ENCODE measurements at places on chromosomes 16 and 17. TPM values are rescaled to one million over a fixed set of nuclear protein-coding genes. Genes with fewer than 3 reads are reported as not detected.

Gene ABAT
- total RNA-seq, result 108 TPM

DNA sequence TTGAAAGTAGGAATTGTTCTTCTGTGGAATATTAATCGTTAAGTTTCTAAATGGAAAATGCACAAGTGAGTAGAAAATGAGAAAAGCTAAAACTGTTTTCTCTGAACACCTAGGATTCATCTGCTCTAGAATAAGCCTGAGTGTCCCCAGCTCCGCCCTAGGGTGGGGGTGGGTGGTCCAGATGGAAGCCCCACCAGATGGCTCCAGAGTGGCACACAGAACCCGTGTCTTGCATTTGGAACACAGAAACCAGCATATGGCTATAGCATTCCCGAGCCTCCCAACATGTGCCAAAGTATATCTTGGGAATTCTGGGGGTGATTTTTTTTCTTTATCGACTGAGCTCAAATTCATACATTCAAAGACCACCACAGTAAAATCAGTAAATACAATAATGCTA, 517.7 kb upstream of the PSMD7 start:
- no peaks in the 10 kb centered on the region for H3K27me3 ChIP-seq
- H3K4me1 ChIP-seq, result no peaks in the 10 kb centered on the region
- no peaks in the 10 kb centered on the region for H3K36me3 ChIP-seq
- H3K4me3 ChIP-seq, result no peak overlapping the region
- no peak overlapping the region for H3K27ac ChIP-seq

GRCh38 chr17:43900183-43900857, 7.0 kb downstream of the MPP2 start:
- peak; percentile 91 for DNase-seq
- H3K27ac ChIP-seq, result no peak overlapping the region
- H3K27me3 ChIP-seq, result no peaks in the 10 kb centered on the region
- no peaks in the 10 kb centered on the region for H3K36me3 ChIP-seq
- peak overlapping the region; percentile 61 for H3K4me3 ChIP-seq

DNA sequence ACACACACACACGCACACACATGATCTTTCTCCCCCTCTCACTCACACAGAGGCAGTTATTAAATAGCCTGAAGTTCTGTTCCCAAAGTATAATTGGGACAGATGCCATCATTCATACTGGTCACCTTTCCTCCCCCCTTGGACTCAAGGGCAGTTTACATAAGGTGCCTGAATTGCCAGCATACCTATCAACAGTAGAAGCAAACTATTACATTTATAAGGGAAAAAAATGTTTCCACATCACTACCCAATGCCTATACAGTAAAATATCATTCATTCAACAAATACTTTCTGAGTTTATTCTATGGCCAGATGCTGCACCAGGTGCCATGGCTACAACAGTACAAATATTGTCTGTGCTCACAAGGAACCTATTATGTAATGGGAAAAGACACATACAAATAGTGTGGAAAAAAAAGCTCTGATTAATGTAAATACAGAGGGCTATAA, 6.3 kb downstream of the CNTD1 start:
- H3K36me3 ChIP-seq, result no peaks in the 10 kb centered on the region
- no peak overlapping the region for H3K27ac ChIP-seq
- DNase-seq, result no peak
- no peaks in the 10 kb centered on the region for H3K27me3 ChIP-seq
- no peak overlapping the region for H3K4me3 ChIP-seq

Gene ACTG1
- 1,790 TPM for total RNA-seq

DNA sequence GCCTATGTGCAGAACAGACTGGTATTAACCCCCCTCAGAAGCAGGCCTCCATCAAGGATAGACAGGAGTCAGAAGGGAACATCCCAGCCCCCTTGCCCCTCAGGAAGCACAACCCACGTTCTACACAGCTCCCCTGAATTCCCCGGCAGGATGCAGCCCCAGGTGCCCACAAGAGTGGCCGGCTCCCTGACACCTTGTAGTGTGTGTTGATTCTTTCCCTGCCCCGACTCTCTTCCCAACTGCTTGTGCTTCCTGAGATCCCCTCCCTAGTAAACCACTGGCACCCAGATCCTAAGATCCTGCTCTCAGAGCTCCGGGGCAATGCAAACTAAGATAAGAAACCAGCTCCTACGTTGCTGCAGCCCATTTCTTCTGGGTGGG, 34.8 kb upstream of the LITAF start:
- H3K4me3 ChIP-seq, result no peak overlapping the region
- H3K27me3 ChIP-seq, result no peaks in the 10 kb centered on the region
- no peaks in the 10 kb centered on the region for H3K36me3 ChIP-seq
- no peak for DNase-seq

Gene MSLN
- 1.5 TPM for total RNA-seq

DNA sequence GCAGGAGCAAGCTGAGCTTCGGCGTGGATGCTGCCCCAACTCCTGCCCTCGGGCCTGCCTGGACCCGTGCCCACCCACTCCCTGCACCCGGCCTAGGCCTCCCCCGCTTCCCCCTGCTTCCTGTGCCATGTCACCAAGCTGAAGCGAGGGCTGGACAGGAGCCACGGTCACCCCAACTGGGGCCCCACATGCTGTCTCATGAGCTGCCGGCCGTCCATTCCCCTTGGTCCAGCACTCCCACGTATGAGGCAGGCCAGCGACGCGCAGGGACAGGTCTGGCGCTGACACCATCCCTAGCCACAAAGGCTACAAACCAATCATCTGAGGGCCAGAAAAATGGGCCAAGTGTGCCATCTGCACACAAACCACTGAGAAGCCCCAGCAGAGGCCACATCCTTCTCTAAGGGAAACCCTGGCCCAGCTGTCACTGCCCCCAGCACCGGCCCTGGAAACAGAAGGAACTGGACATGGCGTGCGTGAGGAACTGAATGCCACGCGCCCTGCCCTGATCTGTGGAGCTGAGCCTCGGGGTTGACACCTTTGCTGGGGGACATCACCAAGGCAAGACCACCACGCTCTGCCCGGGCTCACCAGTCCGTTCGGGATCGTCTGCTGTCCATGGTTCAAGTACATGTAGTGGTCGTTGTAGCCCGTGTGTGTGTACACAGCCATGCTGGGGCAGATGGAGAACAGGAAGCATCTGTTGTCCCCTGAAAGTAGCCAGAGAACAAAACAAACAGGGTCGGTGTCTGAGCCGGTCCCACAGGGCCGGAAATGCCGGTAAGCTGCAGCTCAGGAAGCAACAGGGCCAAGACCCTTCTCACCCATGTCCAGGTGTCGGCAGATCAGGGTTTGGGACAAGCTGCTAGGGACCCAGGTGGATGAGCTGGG, 22.2 kb downstream of the MEAK7 start:
- no peak overlapping the region for H3K27ac ChIP-seq
- no peak for DNase-seq
- H3K4me3 ChIP-seq, result no peak overlapping the region
- no peaks in the 10 kb centered on the region for H3K4me1 ChIP-seq
- H3K27me3 ChIP-seq, result no peaks in the 10 kb centered on the region

- DNase-seq, result no peak
- H3K36me3 ChIP-seq, result no peaks in the 10 kb centered on the region
- H3K27me3 ChIP-seq, result no peaks in the 10 kb centered on the region
- no peak overlapping the region for H3K27ac ChIP-seq
- H3K4me3 ChIP-seq, result no peak overlapping the region
Observed at GRCh38 chr16:83574388-83574787, 233.4 kb upstream of the HSBP1 start.

DNA sequence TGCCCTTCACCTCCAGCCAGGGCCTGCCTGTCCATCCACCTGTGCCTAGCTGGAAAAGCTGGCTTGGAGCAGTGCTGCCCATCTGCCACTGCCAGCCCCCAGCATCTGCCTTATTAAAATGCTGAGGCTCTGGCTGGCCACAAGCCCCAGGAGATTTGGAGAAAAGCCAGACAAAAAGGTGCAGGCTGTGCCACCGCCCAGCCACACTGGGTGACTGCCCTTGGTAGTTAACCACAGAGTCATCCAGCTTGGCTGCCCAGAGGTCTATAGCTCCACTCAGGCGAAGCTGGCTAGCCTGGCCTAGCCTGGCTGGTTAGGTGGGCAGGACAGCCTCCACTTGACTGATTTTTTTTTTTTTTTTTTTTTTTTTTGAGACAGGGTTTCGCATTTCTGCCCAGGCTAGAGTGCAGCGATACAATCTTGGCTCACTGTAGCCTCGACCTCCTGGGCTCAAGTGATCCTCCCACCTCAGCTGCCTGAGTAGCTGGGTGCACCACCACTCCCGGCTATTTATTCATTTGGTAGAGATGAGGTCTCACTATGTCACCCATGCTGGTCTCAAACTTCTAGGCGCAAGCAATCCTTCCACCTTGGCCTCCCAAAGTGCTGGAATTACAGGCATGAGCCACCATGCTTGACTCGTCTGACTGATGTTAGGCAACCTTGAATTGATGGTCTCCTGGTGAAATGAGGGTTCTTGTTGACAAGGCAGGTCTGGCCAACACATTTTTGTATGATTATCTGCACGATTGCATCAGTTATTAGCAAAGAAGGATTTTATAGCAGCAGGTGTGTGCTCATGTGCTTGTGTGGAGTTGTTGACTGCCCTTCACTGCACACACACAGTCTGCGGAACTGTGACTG, 103.8 kb downstream of the RAB11FIP4 start:
- H3K4me1 ChIP-seq, result peaks cover 7% of the 10 kb centered on the region
- no peak overlapping the region for H3K4me3 ChIP-seq
- DNase-seq, result no peak

- DNase-seq, result no peak
- no peaks in the 10 kb centered on the region for H3K36me3 ChIP-seq
- no peaks in the 10 kb centered on the region for H3K4me1 ChIP-seq
- H3K27me3 ChIP-seq, result no peaks in the 10 kb centered on the region
- no peak overlapping the region for H3K27ac ChIP-seq
Observed at GRCh38 chr17:81958633-81959342, 2.2 kb downstream of the NOTUM start.

GRCh38 chr16:83268169-83268568, 539.6 kb upstream of the HSBP1 start:
- no peaks in the 10 kb centered on the region for H3K4me1 ChIP-seq
- H3K27me3 ChIP-seq, result no peaks in the 10 kb centered on the region
- DNase-seq, result no peak
- no peaks in the 10 kb centered on the region for H3K36me3 ChIP-seq
- no peak overlapping the region for H3K27ac ChIP-seq
- H3K4me3 ChIP-seq, result no peak overlapping the region

- no peak overlapping the region for H3K4me3 ChIP-seq
- H3K36me3 ChIP-seq, result no peaks in the 10 kb centered on the region
- no peak overlapping the region for H3K27ac ChIP-seq
- DNase-seq, result no peak
- peaks cover 12% of the 10 kb centered on the region for H3K4me1 ChIP-seq
- H3K27me3 ChIP-seq, result no peaks in the 10 kb centered on the region
Observed at GRCh38 chr16:58440131-58440530, 47.9 kb downstream of the GINS3 start.
